ENCODE measurements at places on chromosomes 3 and 15.

DNA sequence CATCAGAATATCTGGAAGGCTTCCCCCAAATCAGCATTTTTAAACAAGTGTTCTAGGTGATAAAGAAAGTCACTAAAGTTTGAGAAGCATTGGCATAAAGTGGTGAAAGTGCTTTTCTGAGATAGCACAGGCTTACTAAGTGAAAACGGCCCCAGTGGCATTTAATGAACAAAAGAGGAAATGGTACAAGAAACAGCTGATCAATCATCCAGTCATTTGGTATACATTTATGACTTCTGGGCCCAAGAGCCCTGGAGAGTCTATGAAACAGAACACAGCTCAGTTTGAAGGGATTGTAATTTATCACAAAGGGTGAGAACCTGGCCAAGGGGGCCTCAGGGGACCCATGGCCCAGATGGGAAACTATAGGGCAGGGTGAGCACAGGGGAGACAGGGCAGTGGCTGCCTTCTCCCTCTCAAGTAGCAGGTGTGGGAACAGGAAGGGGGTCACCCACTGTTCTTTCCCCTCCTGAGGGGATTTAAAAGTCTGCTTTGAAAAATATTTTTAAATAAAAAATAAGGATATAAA is 265.5 kb upstream of the ROPN1 start:
- DNase-seq = no peak

- no peak for DNase-seq
Observed at GRCh38 chr15:62118520-62119226, 46.4 kb downstream of the C2CD4B start.

- no peak for DNase-seq
Observed at GRCh38 chr3:52454938-52455282, 494 bp upstream of the NISCH start.

DNA sequence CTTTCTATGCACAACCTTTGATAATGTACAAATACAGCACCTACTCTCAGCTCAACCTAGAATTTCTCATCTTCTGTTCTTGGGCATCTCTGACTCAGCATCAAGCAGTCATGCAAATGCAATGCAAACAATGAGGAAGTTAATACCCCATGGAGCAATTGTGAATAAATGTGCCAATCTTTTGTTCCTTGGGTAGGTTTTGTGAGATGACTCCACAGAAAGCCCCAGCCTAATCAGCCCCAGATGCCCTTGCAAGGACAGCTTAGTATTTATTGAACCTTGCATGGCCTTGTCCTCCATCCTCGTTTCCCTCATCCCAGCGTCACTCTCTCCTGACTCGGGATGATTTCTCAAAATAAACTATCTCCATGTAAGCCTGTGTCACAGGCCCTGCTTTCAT is 494.7 kb upstream of the NECTIN3 start:
- DNase-seq = peak; percentile 20

DNA sequence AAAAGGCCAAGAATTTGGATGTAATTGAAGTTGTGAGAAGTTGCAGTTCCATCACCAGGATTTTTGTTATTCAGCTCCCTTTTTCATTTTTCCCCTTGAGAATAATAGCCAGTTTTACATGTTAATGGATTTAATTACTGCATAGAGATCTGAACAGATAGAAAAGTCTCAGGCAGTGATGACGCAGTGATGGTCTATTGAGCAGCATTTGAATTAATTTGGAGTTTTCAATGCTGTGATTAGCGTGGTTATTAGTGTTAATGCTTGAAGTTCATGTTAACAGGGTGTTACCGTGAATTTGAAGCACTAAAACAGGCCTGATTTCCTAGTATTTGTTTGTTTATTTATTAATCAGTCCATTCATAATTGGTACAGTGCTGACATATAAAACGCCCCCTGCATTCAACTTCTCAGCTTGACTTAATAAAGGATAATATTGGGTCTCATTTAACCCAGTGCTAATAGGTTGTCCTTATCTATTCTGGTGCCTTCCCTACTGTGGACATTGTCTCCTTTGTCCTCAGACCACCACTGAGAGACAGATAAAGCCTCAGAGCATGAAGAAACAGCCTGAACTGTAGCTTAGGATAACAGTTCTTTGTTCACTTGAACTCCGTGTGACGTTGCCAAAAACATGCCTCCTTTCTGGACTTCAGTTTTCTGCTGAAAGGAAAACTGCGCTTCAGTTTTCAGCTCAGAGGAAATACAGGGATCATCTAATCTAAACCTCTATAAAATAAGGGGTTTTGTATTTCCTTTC is 82.4 kb downstream of the RTP4 start:
- DNase-seq = no peak

- DNase-seq = no peak
Observed at GRCh38 chr3:190697901-190698300, 164.6 kb downstream of the GMNC start.

Data from hepatocyte (in vitro differentiated cells).